ENCODE measurements at places on chromosomes 12 and 14. TPM values are rescaled to one million over a fixed set of nuclear protein-coding genes. Genes with fewer than 3 reads are reported as not detected.

The CFAP54 gene
- total RNA-seq: 0.20 TPM

The SLC5A8 gene
- total RNA-seq: not detected

The GPR132 gene
- 0.44 TPM for total RNA-seq

The ST8SIA1 gene
- total RNA-seq: 5.1 TPM

The CELA1 gene
- not detected for total RNA-seq

The CDCA3 gene
- 0.98 TPM for total RNA-seq

The FAR2 gene
- 2.8 TPM for total RNA-seq

The NRIP2 gene
- total RNA-seq: 2.0 TPM

The ZNF740 gene
- 23.8 TPM for total RNA-seq

The ZFHX2 gene
- total RNA-seq: 1.1 TPM

The RITA1 gene
- total RNA-seq: 27.5 TPM

The MYF6 gene
- not detected for total RNA-seq

All from heart left ventricle (tissue), 16 donors.